ENCODE measurements at places on chromosomes 11 and 22.

DNA sequence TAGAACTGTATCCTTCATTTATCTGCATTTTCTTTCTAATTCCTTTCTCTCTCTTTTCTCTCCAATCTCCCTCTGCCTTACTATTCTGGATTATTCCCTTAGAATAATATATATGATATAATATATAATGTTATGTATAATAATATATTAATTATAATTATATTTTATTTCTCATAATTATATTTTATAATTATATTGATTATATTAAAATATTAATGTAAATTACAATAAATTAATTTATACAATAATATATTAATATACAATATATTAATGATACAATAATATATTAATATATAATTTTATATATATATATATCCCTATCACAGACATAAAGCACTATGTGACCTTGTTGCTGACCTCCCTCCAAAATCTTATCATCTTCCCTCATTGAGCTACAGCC lies 661.3 kb upstream of the CHORDC1 start:
- no peak for DNase-seq

- no peak for DNase-seq
Observed at GRCh38 chr22:24752088-24752623, 22.4 kb downstream of the PIWIL3 start.

- no peak for DNase-seq
Observed at GRCh38 chr11:76200006-76200940, 6.0 kb downstream of the WNT11 start.

- DNase-seq: no peak
Observed at GRCh38 chr22:47205081-47205491, 442.6 kb downstream of the TBC1D22A start.

GRCh38 chr11:77409046-77409445 lies 64.8 kb downstream of the PAK1 start:
- no peak for DNase-seq

DNA sequence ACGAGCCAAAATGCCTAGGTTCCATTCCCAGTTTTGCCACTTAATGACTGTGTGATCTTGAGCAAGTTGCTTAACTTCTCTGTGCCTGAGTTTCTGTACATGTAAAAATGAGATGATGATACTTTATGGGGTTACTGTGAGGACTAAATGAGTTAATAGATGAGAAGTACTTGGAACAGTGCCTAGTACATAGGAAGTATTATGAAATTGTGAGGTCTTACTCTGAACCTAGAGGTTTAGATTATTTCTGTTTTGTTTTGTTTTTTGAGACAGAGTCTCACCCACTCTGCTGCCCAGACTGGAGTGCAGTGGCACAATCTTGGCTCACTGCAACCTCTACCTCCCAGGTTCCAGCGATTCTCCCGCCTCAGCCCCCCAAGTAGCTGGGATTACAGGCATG lies 227.0 kb upstream of the POU2AF2 start:
- no peak for DNase-seq

GRCh38 chr22:37026325-37026724 lies 6.8 kb downstream of the MPST start:
- no peak for DNase-seq

DNA sequence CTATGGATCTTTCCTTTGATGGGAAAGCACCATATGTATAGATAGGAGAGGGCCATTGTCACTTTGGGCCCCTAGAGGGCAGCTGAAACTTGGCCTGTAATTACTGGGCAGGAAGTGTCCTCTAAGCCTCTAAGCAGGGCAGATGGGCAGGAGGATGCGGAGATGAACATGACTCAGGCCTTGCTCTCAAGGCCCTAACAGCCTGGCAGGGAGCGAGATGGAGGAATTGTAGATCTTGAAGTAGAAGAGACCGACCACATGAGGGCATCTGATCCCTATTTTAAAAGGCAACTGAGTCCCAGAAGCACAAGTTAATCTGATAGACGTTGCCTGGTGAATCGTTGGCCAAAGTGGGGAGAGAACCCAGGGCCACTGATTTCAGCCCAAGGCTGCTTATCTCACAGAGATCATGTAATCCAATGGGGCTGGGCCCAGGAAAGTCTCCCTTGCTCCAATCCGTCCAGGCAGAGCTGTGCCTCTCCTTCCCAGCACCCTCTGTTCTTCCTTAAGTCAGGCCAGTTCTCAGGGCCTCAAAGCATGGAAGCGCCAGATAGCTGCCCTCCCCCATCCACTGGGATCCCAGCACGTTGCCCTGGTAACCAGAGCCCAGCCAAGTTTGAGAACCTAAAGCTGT lies 2.5 kb upstream of the SEPTIN3 start:
- no peak for DNase-seq

DNA sequence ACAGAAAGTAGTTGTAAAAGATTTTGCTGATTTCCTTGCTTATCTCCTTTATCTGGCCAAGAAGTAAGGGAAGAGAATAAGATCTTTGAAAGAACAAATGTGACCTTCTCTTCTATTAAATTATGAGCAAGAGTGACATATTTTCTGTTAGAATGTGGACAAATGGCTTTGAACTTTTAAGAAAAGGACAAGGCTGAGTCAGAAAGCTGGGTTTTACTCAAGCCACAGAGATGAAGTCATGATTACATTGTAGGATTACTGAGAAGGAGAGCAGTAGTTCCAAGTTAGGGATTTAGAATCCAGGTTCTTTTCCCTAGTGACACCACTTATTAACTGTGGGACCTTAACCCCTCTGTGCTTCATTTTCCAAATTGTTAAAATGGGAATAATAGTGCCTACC lies 13.5 kb downstream of the CCDC90B start:
- DNase-seq: no peak

GRCh38 chr22:20031732-20032406 lies 11.0 kb downstream of the TANGO2 start:
- no peak for DNase-seq

GRCh38 chr11:117919341-117919740 lies 9.9 kb downstream of the TMPRSS13 start:
- DNase-seq: no peak

GRCh38 chr22:33018232-33018864 lies 39.8 kb downstream of the SYN3 start:
- DNase-seq: peak; percentile 79

DNA sequence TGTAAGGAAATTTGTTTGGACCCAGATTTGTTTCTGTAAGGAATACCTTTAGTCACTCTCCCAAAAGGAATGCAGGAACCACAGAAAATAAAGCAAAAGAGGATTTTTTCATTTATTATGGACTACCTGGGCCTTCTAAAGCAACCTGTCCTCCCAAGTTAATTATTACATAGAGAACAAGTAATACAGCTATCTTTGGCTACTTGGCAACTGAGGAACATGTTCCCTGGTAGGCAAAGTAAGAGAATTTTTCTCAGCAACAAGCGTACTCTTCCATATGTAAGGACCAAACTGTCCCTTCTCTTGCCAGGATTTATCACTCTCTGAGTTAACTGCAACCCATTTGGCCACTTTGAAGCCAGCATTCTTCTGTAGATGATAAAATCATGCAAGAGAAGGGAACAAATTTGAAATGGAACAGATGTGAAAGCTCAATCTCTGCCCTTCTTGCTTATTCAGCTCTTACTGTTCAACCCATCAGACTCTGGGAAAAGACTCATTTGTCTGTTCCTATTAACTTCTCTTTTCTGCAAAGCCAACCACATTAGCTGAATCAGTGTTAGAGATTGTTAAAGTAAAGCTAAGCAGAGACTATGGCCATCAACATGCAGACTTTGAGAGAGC lies 190.2 kb downstream of the SWAP70 start:
- no peak for DNase-seq

DNA sequence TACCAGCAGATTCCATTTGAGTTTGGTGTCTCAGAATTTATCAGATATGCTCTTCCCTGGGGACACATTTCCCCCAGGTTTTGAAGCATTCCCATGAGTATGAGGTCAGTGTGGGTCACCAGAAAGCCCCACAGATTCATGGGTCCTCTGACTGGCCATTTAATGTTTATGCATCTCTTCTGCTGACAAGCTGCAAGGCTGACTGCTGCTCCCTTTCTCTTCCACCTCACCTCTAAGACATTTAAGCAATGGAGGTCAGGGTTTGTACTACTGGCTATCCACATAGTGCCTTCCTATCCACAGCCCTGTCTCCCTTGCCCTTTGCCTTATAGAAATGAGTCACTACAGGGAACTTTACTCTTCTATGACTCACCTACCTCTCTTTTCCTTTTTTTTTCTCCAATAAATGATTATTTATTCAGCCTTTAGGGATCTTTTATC lies 106.0 kb upstream of the TIMP3 start:
- DNase-seq: no peak

DNA sequence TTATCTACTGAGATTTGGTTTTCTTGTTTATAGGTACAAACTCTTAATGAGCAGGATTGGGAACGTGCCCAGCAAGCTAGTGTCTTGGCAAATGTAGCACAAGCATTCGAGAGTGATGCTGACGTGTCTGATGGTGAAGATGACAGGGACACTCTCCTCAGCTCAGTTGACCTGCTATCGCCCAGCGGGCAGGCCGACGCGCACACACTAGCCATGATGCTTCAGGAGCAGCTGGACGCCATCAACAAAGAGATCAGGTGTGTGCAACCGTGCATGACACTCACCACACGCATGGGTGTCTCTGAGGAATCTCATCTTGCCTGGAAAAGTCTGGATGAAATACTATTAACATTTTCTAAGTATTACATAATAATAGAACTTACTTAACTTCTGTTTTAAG lies 54.7 kb upstream of the CTTN start:
- DNase-seq: no peak

DNA sequence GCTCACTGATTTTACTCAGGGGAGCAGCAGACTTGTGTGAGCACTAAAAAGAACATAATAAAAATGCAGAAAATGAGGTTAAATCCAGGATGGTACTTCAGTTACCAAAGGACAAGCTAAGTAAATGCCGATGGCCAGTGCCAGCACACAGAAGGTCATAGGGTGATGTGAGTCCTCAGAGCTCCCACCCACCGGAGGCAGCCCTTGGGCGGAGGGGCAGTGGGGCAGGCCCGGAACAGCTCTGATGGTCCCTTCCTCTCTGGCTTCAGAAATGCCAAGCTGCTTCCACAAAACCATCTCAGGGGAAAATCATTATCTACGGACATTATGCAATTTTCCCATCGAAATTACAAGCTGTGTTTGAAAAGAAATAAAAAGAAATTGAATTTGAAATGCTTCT lies 124.5 kb downstream of the RRAS2 start:
- no peak for DNase-seq

DNA sequence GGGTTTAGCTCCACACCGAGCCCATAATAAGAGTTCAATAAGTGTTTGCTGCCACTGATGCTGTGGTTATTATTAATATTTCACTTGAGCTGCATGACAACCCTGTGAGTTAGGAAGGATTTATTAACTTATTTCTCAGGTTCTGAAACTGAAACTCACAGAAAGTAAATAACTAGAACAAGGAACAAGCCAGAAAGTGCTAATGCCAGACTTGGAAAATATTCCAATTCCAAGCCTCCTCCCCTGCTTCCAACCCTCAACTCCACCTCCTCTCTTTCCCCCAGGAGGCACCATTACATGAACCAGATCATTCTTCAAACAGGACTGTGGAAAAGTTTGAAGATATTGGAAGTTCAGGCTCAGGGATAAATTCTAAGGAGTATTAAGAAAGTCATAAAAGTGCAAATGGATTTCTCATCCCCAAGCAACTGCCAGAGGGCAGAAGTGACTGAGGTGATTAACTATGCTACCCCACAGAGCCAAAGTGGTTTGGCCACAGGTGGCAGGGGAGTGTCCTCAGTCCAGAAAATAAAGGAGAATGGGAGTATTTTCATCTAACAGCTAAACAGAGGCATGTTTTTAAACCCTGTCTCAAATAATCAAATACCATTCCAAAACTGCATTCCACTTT lies 3.2 kb upstream of the FJX1 start:
- no peak for DNase-seq

DNA sequence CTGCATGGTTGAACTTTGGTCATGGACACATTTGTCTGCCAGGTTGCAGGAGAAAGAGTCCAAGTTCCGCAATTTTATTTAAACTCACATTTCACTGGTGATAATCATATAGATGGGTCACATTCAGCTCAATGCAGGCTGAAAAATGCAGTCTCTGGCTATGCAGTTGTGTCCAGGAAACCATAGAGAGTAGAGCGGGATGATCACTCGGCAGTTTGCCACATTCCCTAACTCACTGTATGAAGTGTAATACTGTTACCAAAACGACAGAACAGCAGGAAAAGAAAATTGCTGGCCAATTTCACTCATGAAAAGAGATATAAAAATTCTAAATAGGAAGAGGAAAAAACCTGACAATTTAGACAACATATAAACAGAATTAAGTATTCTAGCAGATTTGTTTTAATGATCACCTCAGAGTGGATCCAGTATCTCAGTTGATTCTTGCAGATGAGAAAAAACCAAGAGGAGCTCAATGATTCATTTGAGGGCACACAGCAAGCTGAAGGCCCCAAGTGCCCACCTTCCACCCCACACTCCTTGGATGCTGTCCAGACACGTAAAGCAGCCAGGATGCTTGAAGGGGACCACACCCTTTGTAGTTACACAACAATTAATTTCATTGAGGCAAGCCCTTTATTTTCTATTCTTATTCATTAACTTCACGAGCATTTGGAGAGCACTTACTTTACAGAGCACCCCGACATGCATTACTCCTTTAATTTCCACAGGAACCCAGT lies 422.3 kb downstream of the SOX6 start:
- DNase-seq: no peak

GRCh38 chr11:100712583-100712982 lies 25.5 kb downstream of the ARHGAP42 start:
- no peak for DNase-seq

GRCh38 chr22:27927608-27928007 lies 8.6 kb upstream of the PITPNB start:
- no peak for DNase-seq

DNA sequence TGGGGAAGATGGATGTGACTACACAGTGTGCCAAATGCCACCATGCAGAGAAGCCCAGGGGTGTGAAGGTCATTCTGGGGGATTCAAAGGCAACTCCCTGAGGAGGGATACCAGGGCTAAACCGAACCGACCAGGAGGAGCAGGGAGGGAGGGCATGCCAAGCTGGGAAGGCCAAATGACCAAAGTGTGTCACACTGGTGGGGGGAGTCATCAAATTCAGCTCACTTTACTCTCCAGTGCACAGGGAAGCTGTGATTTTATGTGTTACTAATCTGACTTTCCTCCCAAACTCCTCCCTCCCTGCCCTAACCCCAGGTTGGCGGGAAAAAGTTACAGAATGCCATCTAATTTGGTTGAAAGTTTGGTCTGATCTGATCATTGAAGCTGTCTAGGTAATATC lies 29.7 kb upstream of the TSKU start:
- no peak for DNase-seq

DNA sequence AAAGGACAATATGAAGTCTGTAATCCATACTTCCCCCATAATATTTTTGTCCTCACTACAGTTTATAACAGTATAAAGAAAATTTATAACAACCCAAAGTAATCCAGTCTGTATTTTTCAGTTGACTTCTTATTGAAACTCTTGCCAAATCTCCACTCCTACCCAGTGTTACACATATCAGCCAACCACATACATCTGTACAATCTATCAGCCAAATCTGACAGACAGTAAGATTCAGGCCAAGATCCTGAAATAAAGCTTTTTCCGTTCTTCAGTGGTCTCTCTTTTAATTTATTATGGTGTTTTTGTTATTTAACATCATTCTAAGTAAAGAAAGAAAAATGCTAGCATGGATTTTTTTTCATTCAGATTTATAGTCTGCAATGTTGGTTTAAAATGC lies 2370.9 kb upstream of the RAG2 start:
- DNase-seq: no peak

- DNase-seq: no peak
Observed at GRCh38 chr11:107198490-107199007, 180.3 kb upstream of the GUCY1A2 start.
